GM04503 (cell line): ENCODE measurements at places on chromosomes 5 and 9.
A peak's percentile ranks its signal among the peaks of the same experiment; 100 is the strongest.

DNA sequence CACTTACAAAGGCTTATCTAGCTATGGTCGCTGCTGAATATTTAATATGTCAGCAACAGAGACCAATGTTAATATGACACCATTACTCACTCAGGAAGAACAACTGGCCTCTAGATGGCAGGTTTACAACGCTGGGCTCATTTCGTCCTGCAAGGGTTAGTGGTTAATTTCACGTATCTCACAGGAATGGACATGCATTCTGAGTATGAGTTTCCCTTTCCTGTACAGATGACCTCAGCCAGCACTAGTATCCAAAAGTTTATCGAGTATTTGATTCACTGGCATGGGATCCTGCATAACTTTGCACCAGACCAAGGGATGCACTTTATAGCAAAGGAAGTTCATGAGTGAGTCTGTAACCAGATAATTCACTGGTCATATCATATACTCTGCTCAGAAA, 8.7 kb upstream of the TRPC7 start:
- DNase-seq = no peak

GRCh38 chr9:19154135-19154612, 26.9 kb upstream of the PLIN2 start:
- DNase-seq = no peak

DNA sequence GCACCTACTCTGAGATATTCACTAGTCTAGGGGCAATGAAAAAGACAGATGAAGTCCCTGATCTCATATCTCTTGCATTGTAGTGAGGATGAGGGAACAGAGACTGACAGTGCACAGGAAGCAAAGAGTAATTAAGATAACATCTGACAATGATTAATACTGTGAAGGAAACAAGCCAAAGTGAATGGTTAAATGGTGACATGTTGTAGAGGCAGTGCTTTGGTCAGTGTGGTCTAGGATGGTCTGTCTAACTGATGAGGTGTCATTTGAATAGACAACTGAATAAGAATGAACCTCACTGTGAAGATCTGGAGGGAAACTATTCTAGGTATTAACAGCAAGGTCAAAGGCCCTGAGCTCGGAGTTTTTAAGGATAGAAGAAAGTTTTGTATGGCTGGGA, 333.3 kb upstream of the GRIA1 start:
- DNase-seq = no peak

- DNase-seq = no peak
Measured at GRCh38 chr5:180652771-180653170, 3.4 kb upstream of the FLT4 start.

GRCh38 chr5:140982083-140982716, 15.9 kb downstream of the PCDHAC2 start:
- DNase-seq = no peak

GRCh38 chr5:173053041-173053440, 3.1 kb upstream of the CREBRF start:
- no peak for DNase-seq

DNA sequence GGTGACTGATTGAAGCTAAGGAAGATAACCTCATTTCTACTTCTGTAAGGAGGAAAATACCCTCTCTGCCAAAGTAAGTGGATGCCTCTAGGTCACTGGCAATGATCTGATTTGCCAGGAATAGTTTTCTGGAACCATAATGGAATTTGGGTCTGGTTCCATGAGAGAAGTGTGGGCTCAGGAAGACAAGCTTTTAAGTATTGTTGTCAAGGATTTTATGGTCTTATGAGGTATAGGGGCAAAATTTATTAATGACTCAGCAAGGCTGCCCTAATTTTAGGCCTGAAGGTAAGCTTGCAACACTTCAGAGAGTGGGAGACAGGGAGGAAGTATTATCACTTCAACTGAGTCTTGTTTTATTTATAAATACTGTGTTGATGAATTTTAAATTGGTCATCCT, 322.6 kb upstream of the ACTBL2 start:
- peak; percentile 45 for DNase-seq

GRCh38 chr5:165321912-165322311, 1816.5 kb downstream of the MAT2B start:
- no peak for DNase-seq

DNA sequence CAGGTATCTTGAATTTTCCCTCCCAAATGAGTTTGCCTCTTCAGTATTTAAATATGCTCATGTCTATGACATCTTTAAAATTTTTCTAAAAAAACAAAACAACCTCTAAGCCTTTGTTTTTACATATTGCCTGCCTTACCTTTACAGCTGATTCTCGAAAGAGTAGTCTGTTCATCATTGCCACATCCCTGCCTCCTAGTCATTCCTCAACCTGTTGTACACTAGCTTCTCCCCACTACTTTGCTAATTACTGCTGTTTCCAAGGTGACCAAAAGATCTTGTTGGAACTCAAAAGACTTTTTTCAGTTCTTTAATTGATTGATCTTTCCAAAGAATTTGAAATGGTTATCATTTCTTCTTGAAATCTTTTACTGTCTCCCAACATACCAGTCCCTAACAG, 1.9 kb upstream of the NADK2 start:
- no peak for DNase-seq

GRCh38 chr5:95358320-95358719, 32.8 kb upstream of the FAM81B start:
- DNase-seq = no peak

DNA sequence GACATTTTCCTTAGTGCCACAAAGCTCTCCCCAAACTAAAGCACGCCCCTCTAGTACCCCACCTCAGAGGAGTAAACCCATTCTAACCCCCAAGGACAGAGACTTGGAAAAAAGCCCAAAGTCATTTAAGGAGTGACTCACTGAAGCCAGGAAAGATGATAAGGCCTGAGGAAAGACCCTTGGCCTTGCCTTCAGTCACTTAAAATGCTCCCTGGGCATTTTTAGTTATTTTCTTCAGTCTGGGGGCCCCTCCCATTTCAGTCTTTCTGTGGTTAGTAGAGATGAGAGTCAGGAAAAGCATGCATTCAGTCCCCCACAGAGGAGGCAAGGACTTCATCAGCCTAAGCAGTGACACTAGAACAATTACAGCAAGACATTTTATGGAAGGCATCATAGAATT, 13.7 kb upstream of the TLX3 start:
- no peak for DNase-seq

DNA sequence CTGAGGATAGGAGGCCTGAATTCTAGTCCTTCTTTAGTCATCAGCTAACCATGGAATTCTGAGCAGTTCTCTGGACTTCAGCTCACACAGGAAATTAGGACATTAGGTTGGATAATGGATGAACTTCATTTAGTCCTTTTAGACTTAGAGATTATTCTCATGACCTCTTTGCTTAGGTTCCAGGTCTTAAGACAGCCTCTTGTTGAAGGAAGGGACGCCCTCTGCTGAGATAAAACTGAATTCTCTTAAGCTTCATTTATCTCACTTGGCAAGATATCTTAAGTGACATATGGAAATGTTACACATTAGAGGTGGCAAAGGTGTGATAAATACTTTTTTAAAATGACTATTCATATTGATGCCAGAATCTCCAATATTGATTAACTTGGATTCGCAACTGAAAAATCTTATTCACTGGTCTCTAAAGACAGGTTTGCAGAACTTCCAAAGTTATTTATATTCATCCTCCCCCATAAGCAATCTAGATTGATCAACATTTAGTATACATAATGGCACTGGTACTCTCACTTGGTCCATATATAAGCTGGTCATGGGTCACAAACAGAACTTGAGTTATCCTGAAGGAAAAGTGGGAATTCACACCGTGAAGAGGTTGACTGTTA, 16.9 kb upstream of the ZNF366 start:
- peak; percentile 59 for DNase-seq

GRCh38 chr9:16002816-16003215, 450.0 kb downstream of the CCDC171 start:
- no peak for DNase-seq

DNA sequence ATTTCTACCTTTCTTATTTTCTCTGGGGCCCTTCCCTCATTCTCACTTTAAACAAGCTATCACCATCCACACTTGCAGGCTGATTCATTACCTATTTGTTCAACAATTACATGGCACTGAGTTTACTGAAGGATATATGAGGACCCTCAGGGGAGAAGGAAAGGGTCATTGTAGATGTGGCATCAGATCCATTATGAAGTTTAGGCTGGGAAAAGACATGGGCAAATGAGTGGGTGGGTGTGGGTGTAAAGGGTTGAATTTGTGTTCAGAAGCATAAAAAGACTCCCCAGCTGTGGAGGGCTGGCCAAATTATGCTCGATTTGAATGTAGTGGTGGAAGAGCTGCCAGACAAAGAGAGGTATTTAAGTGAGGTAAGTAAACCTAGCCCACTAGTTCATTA, 55.9 kb upstream of the MTAP start:
- no peak for DNase-seq

DNA sequence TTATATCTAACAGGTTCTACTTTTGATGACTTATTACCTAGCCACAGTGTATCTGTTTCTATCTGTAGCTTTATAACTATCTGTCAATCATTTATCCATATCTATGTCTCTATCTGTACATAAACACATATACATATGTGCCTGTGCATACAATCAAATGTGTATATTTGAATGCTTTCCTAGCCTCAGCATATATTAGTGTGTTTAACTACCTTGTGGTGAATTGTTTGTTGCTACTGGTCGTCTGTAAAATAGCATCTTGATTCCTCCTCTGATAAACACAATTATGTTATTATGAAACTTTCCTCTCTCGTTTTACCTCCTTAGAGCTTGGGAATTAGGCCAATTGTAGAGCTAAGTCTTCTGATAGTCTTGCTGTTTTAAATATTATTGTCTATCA, 44.4 kb downstream of the PARP8 start:
- DNase-seq = no peak
